ENCODE measurements at places on chromosomes 5 and 9.

DNA sequence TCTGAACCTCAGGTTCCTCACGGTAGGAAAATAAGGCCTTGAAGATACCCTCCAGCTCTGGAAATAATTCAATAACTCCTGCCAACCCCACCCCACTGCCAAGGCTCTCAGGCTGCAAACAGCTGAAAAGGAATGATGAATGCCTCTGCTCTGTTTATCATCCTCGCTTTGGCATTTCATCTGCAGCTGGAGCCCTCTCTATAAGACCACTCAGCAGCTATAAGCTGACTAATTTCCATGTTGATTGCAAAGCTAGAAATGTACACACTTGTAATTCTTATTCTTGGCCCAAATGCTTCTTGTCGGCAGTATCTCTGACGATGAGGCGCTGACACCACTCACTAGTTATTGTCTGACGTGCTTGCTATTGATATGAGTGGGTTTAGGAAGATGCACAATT, 408.4 kb upstream of the NMUR2 start:
- no peak for DNase-seq

DNA sequence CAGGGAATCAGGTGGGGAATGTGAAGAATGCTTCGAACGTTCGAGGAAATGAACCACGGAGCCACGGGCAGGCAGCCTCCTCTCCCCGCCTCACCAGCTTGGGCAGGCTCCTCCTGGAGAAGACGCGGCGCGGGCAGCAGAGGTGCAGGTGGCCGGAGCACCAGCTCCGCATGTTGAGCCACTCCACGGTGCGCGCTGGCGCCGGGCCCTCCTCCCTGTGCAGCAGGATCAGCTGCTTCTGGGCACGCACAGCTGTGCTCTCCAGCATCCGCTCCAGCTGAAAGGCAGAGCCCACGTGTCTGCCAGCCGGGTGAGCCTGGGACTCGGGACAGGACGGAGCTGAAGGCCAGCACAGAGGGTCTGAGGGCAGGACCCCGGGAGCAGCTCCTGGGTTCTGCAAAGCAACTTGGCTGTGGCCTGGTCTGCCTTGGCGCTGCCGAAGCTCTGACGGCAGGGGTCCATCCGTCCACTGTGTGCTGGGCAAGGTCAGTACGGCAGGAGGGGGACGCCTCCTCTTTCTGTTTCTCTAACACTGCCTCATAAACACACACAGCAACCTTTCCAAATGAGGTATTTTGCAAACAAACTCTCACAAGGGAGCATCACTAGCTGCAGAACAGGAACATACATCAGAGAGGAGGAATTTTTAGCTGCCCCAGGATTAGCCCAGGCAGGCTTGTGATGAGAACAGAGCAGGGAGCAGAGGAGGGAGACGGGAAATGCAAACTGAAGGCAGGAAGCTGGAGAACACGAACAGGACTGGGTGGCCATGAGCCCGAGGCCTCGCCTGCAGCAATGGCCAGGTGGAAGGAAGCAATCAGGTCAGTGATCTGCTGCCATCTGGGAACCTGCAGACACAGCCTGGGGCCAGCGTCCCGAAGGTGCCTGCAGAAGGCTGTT, 20.1 kb upstream of the NSMF start:
- DNase-seq: no peak

DNA sequence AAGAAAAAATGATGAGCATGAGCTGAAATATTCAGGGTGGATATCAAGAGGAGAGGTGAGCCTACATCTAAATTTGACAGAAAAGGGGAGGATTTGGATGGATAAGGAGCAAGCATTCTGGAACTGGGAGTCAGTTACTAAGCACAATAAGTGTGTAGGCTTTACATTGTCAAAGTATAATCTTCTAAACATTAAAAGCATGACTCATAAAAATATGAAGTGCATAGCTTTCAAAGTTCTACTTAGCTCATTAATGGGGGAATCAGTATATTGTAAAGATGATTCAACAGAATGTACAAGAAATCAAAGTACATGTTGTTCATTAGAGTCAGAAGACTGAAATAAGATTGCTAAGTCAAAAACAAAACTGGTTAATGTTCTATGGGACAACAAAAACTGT, 248.0 kb upstream of the GAS1 start:
- no peak for DNase-seq

GRCh38 chr9:97321691-97322090, 14.2 kb downstream of the CCDC180 start:
- DNase-seq: no peak

DNA sequence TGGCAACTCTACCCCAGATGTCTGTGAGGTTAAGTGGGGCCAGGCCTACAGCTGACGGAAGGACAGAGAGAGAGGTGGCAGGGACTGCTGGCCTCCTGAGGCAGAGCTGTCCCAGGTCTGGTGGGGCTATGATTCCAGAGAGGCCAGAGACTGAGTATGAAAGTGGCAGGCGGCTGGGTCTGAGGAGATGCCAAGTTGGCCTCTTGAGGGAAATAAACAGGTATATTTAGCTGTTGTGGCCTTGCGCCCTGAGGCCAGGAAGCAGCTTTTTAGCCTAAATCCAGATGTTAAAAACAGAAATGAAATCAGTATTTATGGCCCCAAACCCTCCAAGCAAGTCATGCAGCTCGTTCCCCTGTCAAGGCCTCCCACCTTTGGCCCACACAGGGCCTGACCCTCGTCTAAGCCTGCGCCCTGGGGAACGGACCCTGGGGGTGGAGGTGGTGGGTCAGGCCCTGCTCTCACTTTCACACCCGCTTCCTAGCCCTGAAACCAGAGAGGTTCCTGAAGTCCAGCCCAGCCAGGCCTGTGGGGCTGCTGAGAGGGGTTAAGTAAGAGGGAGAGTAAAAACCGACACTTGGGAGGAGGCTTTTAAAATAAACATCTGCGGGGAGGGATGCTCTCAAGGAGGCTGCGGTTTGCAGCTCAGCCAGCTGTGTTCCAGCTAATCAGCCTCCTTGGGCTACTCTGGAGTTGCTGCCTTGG, 18.7 kb downstream of the PCDHGC5 start:
- DNase-seq: no peak

DNA sequence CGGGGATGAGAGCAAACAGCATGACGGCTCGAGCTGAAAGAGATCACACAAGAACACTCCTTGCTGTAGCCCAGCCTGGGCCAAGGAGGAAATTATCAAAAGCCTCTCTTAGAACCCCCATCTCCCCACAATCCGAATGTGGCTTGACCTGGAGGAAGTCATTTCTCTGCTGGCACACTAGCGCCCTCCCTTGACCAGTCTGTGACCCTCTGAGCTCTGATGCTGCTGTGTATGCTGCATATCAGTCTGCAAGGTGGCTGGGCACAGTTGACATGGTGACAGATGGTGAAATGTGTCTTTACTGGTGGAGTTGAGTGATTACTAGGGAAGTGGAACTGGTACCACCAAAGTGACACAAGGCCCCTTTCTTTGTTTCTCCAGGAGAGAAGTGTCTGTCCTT, 3.3 kb downstream of the SLC46A2 start:
- no peak for DNase-seq

GRCh38 chr5:41509399-41510175, 814 bp downstream of the PLCXD3 start:
- no peak for DNase-seq

DNA sequence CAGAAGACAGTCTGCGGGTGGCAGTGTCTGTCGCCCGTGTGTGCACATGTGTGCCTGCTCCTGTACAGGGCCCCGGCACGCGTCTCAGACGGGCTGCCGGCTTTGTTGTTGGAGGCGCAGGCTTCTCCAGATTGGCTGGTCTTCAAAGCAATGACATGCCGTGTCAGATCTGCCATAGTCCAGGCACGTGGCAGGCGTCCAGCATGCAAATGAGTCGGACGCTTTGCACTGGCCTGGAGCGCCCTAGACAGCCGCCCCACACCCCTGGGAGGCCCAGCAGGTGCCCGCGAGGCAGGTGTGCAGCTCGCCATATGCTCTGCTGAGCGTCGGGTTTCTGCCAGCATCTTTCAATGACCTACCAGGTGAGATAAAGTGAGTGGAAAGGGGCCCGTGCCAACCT, 71.5 kb downstream of the GADD45G start:
- no peak for DNase-seq

DNA sequence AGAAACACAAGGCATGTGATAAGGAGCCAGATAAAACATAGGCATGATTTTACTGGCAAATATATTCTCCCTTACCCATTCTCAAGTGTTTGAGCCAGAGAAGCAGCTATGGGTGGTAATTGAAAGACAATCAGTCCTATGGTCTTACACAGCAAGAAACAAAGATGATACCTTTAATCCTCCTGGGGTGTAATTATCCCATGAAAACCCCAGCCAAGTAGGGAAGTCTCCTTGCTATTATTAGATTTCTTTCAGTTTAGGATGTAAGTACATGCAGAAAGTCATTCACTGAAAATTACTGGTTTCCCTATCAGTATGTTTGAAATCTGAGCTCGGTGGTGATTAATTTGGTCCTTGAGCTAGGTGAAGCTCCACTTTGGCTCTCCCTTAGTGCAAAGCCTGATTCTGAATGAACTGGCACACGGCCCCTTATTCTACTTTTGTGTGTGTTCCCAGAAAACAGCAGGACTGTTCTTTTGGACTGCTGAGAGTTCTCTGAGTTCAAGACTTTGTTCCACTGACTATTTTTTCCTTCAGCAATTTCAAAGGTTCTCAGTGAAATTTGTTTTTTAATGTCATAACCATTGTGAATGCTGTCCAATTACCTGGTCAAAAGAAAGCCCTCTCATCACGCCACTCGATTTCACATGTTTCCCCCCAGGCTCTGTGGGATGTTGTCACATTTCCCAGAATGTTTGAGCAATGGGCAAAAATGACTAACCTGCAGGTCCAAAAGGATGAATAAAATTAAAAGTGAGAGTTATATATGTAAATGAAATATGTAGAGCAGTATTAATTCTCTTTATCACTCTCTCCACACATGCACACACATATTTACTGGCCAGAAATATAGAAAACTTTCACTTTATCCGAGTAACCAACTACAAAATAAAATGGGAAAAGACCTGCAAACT, 343.0 kb downstream of the RAB3C start:
- no peak for DNase-seq

DNA sequence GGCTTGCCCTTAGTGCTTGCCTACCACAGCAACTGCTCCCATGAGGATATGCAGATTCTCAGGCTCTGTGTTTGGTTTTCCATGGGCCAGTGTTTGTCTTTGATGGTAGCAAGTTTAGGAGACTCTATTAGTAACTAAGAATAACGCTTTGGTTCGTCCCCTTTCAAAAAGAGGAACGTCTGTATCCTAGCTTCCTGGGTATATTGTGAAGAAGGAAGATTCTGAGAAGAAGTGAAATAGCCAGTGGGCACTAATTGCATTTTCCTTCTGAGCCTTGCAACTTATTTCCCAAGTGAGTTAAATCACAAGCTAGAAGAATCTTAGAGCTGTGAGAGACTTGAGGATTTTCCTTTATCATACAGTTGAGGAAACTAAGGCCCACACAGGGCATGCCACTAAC, 376.8 kb downstream of the PIK3R1 start:
- no peak for DNase-seq

Data from activated naive CD4-positive, alpha-beta T cell treated with anti-CD3 and anti-CD28 coated beads, Interleukin-2, amount 50 U/mL, for 72 hours (primary cell).